NCI-H187 (cell line): ENCODE measurements at places on chromosomes 6 and 20.

DNA sequence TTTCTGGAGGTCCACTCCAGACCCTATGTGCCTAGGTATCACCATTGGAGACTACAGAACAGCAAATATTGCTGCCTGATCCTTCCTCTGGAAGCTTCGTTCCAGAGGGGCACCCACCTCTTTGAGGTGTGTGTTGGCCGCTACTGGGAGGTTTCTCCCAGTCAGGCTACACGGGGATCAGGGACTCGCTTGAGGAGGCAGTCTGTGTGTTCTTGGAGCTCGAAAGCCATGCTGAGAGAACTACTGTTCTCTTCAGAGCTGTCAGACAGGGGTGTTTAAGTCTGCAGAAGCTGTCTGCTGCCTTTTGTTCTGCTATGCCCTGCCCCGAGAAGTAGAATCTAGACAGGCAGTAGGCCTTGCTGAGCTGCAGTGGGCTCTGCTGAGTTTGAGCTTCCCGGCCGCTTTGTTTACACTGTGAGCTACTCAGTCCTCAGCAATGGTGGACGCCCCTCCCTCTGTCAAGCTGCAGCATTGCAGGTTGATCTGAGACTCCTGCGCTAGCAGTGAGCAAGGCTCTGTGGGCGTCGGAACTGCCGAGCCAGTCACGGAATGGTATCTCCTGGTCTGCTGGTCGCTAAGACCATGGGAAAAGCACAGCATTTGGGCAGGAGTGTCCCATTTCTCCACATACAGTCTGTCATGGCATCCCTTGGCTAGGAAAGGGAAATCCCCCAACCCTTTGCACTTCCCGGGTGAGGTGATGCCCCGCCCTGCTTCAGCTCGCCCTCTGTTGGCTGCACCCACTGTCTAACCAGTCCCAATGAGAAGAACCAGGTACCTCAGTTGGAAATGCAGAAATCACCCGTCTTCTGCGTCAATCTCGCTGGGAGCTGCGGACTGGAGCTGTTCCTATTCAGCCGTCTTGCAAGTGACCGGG lies 32.5 kb upstream of the ASCC3 start:
- DNase-seq, result no peak

- DNase-seq, result no peak
These were observed 110.4 kb downstream of the RIN2 start for GRCh38 chr20:19868441-19868840.

GRCh38 chr6:35288834-35289233 lies 8.8 kb upstream of the DEF6 start:
- no peak for DNase-seq

GRCh38 chr6:73151732-73152131 lies 73.6 kb downstream of the KHDC1L start:
- DNase-seq, result no peak

GRCh38 chr20:23003881-23004460 lies 31.1 kb upstream of the SSTR4 start:
- no peak for DNase-seq

DNA sequence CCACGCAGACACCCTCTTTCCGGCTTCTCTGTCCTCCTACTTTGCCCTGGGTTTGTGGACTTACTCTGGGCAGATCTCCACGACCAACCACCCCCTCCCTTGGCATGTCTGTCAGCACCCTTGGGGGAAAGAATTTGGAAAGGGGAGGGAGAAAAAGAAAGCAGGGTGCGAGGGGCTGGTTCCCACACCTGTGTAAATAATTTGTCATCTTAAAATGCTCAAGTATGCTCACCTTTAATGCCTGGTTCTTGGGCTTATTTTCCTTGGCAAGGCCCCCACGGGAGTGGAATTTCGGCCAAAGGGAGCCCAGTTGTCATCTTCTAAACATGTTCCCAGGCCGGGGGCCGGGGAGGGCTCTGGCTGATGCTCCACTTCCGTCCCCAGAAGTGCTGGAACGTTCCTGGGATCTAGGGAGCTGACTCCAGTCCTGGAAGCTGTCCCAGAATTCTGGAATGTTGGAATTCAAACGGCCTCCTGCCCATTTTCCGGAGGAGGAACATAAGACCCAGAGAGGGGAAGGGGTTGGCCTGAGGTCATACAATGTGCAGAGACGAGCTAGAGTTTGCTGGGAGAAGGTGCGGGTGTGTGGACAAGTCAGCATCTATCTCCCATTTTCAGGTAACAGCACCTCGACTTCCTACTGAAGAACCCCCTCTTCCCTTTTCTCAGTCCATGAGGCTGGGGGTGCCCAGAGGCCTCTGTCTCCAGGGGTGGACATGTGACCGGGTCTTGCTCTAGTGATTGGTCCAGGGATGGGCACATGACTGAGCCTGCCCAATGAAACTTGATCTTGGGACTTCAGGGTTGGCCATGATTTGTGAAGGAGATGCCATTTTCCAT lies 122.3 kb downstream of the CEBPB start:
- DNase-seq, result no peak

GRCh38 chr6:12750416-12750815 lies 33.8 kb downstream of the PHACTR1 start:
- no peak for DNase-seq

- no peak for DNase-seq
These were observed 41.8 kb downstream of the SLC22A23 start for GRCh38 chr6:3415082-3415453.

DNA sequence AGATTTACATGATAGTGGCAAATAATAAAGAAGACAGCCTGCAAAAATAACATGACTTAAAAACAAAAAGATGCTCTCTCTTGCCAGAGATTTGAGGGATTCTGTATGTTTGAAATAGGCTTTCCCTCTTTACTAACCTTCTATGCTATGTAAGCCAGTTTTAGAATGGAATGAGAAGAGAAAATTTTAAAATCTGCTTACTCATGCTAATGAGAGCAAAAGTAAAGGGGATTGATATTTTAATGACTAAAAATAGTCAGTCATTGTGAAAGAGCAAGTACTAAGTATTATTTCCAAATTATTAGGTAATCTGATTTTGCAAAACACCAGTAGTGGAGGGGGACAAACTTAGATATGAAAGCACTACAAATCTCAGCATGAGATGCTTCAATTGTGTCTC lies 563.3 kb upstream of the ADGRB3 start:
- DNase-seq, result no peak

GRCh38 chr6:52972989-52973388 lies 22.1 kb downstream of the GSTA4 start:
- no peak for DNase-seq

DNA sequence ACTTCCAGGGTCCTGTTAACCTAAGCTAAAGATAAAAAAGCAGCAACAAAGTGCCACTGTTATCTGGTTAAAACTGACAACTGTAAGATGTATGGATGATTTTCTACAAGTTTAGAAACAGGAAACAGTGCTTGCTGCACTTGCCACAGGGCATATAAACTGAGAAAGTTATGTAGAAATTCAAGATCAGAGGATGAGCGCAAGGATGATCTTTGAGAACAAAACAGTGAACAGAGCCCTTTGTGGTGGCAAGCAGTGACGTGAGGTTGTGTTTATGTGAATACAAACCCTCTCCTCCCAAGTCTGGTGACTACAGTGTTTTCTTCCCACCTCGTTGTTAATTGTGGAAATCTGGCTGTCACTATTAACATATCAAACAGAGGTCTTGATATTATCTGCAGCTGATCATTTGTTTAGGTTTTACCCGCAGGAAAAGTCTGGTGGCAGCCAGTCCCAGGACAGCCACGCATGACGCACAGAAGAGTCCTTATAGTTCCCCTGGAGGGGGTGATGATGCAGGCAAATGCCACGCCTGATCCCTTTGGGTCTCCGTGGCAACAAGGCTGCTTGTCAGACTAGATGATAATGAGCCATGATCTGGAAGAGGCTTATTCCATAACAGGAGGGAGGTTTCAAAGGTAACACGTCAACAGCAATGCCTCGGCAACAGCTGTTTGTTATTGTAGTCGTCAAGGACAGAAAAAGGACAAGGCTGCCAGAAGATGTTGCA lies 43.1 kb upstream of the TNFAIP3 start:
- DNase-seq, result no peak

GRCh38 chr6:53312355-53312754 lies 36.4 kb downstream of the ELOVL5 start:
- no peak for DNase-seq

DNA sequence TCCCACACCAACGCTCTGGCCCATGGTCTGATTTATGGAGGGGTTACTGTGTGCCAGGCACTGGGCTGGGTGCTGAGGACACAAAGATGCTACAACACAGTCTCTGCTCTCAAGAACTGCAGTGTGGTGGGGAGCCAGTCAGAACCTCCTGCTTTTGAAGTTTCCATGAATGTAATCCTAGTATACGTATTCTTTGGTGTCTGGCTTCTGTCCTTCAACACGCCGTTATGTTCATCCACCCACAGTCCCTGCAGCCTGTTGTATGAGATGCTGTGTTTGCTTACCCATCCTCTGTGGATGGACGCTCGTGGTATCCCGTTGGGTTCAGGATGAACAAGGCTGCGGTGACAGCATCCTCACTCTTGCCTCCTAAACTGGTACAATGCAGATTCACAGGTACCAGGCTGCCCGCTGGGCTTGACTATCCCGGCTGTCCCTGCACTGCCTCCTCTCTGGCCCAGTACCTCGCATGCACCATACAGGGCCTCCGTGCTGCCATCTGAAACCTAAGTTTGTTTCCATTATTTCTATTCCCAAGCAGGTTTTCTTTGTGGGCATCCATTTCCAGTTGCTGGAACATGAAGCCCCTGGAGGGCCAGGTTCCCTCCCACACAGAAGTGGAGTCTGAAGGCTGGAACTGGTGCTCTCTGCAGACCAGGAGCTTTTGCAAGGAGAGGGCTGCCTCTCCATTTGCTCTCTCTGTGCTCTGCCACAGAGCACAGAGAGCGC lies 364.5 kb downstream of the ZFAND3 start:
- DNase-seq, result no peak

DNA sequence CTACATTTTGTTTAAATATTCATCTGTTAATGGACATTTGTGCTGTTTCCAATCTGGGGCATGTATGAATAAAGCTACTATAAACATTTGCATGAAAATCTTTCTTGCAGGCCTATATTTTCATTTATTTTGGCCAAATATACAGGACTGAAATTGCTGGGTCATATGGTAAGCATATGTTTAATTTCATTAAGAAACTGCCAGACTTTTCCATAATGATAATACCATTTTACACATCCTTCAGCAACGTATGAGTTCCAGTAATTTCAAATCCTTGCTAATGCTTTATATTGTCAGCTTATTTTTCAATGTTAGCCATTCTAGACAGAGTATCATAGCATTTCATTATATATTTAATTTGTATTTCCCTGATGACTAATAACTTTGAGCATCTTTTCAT lies 51.0 kb downstream of the GPR6 start:
- no peak for DNase-seq

GRCh38 chr6:157468574-157468973 lies 87.6 kb downstream of the ZDHHC14 start:
- DNase-seq, result no peak

- DNase-seq, result no peak
These were observed 23.7 kb downstream of the TRAM2 start for GRCh38 chr6:52553158-52553557.

- no peak for DNase-seq
These were observed 8.6 kb downstream of the ULBP2 start for GRCh38 chr6:149950423-149950822.

- no peak for DNase-seq
These were observed 31.9 kb upstream of the MAPK13 start for GRCh38 chr6:36098253-36098919.

- no peak for DNase-seq
These were observed 339.0 kb upstream of the CITED2 start for GRCh38 chr6:139713424-139713823.

GRCh38 chr6:154888421-154889295 lies 106.5 kb upstream of the TIAM2 start:
- DNase-seq, result no peak

GRCh38 chr6:31453259-31453658 lies 44.7 kb upstream of the MICB start:
- no peak for DNase-seq

GRCh38 chr6:28380381-28380780 lies 19.2 kb downstream of the ZSCAN12 start:
- DNase-seq, result no peak

GRCh38 chr20:45798935-45799642 lies 7.3 kb downstream of the DNTTIP1 start:
- DNase-seq, result peak; percentile 22

DNA sequence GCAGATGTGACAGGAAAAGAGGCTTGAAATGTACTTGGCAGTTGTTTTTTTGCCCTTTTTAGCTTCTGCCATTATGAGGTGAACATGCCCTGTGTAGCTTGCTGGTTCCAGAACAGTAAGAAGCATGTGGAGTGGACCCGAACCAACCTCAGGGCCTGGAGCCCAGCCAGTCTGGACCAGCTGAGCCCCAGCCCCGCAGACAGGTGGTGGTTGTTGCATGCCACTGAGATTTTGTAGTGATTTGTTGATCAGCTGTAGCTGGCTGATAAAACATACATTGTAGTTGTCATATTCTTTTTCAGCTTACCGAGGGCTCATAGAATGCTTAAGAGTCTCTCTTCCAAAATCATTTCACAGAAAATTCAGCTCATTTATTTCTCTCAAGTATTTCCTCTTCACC lies 182.2 kb downstream of the FARS2 start:
- no peak for DNase-seq

- no peak for DNase-seq
These were observed 4.8 kb upstream of the DUSP22 start for GRCh38 chr6:287489-287860.

DNA sequence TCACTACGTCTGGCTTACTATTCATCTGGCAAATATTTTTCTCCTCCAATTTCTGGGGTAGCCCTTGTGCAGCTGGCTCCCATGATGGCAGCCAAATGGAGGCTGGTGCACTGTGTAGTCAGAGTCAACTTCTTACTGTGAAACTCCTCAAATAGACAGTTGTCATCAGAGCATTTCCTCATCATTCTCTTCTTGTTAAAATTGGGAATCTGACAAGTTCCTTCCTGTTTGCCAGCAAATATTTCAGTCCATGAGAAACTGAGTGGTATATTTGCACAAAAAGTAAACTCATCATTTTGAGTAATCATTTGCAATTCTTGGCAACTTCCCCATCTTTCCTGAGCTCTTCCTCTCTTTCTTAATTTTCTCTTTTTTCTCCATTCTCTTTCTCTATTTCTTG lies 394.9 kb upstream of the RGS17 start:
- no peak for DNase-seq

- no peak for DNase-seq
These were observed 1.6 kb upstream of the TFAP2A start for GRCh38 chr6:10416516-10416862.
